ENCODE measurements at places on chromosomes 7 and 10.

DNA sequence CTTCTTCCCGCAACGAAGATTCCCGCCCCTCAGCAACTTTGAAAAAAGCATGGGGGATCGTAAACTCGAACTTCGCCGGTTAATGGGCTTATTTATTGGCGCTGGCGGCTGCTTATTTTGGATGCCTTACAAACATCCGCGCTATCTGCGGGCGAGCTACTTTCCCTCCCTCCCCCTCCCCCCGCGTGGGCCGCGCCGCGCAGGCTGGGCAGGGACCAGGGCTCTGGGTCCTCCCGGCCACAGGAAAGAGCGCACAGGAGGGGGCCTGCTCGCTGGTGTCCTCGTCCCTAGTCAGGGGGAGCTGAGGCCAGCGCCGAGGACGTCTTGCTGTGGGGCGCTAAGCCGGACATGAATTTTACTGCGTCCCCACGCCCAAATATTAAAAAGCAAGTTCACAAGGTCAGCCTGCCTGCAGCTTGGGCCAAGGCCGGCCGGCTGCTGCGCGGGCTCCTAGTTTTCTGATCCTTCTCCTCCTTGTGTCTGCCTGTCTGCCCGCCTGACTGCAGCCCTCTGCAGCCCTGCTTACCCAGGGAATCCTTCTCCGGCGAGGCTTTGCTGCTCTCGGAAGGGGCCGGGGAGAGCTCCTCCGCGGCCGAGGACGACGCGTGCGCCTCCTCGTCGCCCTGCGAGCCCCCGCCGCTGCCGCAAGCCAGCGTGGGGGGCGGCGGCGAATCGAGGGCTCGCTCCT, 1.2 kb downstream of the HOXA10 start:
- DNase-seq = no peak

GRCh38 chr10:75865413-75866299, 434.2 kb downstream of the LRMDA start:
- DNase-seq = no peak

DNA sequence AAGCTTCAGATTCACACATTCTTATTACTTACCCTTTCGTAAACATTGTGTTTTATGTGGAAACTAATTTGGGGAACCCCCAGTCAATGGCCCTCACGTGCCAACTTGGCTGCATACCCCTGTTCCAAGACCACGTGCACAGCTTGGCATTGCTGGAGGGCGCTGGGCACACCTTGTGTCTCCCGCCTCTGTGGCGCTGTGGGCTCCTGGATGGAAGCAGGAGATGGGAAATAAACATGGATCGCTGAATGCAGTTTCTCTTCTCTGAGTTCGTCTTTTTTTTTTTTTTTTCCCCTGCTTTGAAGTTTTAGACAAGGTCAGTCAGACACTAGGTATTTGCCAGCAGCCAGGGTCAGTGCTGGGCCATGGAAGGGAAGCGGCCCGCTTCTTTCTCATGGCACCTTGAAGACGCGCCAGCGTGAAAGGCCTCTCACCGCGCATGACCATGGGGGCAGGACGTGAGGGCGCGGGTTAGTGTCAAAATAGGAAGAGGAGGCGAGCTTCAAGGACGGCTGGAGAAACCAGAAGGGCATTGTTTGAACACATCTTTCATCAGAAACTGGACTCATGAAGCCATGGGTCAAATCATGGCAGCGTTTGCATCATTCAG, 27.3 kb downstream of the BNIP3 start:
- no peak for DNase-seq

DNA sequence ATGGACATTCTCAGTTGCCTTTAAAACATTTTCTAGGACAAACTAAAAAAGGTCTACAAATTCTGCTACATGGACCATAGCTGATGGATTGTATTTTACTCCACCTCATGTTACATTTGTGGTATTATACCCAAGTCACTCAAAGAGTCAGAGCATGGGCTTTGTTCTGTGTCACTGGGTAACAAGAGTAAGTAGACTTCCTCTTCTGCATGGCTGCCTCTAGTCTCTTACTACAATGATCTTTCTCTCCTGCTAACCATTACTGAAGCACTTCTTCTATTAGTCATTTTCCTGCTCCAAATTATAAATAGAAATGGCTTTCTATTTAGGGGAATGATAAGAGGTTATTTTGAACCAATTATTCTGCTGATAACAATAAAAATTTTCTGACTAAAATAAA, 727.4 kb upstream of the NRP1 start:
- DNase-seq = no peak

DNA sequence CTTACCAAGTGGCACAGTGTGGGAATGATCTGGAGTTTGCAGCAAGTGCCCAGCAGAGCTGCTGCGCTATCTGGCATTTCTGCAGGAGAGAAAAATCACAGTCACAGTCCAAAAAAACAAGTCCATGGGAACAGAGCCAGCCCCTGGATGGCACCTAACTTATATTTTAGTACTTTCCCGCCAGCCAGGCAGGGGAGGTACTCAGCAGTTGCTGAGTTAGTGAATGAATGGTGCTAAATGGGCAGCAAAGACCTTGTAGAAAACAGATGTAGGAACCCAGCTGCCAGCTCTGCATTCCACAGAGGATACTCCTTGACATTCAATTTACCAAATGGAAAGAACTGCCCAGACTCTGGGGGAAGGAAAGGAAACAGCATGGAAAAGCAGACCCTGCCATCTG, 54.5 kb downstream of the GSDME start:
- DNase-seq = no peak

DNA sequence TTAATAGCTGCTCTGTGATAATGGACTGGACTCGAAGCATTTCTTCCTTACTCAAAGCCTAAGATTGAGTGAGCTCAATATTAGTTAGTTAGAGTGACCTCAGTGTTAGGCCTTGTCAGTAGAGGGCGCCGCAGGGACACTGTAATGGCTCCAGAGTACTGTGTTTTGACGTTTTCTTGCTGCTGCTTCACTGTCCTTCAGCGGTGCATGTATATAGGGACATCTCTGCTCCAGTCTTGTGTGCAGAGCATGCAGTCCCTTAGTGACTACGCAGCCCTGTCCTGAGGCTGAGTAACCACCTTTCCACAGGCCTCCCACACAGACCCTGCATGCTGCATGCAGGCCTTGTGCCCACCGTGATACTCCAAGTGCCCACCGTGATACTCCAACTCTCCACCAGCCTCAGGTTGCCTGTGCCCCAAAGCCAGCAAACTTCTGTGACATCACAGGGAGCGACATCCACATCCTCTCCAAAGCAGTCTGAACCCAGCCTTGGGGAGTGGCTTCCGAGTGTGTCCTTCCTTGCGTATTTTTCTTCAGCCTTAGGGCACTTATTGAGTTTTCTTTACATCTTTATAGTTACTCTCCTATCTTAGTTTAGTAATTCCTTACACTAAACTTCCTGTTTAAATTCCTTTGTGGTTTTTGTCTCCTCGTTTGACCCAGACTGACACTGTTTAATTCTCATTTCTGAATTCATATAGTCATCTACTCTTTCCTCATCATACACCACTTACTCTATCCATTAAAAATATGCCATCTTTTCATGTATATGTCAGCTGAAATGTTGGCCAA, 118.2 kb downstream of the JAZF1 start:
- peak; percentile 21 for DNase-seq

GRCh38 chr10:6239213-6239991, 36.7 kb downstream of the PFKFB3 start:
- DNase-seq = no peak

DNA sequence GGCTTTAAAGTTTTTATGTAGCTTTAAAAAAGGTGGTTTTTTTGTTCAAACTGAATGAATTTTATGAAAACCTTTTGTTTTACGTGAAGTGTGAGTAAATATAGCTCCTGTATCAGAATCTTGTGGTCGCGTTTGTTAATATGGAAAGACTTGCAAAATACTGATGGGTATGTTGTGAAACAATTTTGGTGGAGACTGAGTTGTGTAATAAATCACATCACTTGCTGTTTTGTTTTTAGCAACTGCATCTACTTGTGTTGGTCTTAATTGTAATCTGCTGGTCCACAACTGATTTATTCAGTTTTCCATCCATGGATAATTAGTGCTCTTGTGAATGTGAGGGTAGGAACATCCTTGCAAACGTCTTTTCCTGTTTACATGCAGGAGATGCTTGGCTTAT, 10.5 kb downstream of the PLXDC2 start:
- no peak for DNase-seq

- DNase-seq = no peak
These were observed 86.2 kb downstream of the HIBADH start for GRCh38 chr7:27576360-27576944.

- no peak for DNase-seq
These were observed 79.9 kb upstream of the RHEB start for GRCh38 chr7:151599401-151600227.

- DNase-seq = no peak
These were observed 35.0 kb downstream of the LAMB4 start for GRCh38 chr7:108094933-108095710.

GRCh38 chr7:8285155-8285554, 23.2 kb upstream of the ICA1 start:
- no peak for DNase-seq

- DNase-seq = no peak
These were observed 3.9 kb downstream of the SGMS1 start for GRCh38 chr10:50619882-50620281.

DNA sequence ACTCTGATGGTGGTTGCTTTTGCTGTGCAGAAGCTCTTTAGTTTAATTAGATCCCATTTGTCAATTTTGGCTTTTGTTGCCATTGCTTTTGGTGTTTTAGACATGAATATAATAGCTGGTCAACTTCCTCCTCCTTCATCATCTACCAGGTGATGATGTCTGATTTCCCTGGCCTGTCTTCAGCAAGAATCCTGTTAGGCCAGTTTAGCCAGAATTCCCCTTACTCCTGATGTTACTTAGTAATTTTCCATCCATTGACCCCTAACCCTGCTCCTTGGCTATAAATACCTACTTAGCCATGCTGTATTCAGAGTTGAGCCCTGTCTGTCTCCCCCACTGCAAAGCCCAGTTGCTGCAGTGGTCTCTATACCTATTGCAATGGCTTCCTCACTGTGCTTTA, 91.4 kb downstream of the ZNF777 start:
- no peak for DNase-seq

DNA sequence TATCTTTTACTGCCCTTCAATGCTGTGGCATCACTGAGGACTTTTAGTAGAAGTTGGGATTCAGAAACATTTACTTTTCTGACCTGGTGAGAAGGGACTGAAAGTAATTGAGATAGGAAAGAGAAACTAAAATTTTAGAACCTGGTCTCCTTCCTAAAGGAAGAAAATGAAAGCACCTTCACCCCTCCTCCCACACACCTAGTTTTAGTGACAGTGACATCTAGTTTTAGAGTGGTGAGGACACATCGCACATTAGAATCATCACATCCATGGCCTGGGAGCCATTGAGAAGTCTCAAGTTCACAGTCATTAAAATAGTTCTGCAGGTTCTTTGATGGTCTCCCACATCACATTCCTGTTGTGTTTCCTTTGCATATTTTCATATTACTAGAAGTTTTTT, 16.1 kb downstream of the TAS2R41 start:
- DNase-seq = no peak

- no peak for DNase-seq
These were observed 15.6 kb upstream of the FXYD4 start for GRCh38 chr10:43355749-43356371.

DNA sequence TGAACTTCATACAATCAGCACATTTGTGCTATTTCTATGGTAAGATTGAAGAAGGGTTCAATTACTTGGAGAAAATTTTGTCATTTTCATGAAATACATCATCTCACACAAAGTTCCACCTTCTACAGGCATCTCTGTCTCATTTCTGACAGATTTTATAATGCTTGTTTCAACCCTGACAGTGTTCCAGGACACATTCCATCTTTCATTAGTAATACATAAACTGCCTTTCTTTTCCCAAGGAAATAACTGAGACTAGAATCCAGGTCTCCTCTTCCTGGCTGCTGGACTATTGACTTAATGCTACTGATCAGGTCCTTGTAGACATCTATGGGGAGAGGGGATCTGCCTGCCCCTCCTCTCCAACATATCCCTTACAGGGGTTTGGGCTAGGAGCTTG, 70.1 kb upstream of the PLPP4 start:
- DNase-seq = no peak

- DNase-seq = no peak
These were observed 140.7 kb upstream of the CALCR start for GRCh38 chr7:93715234-93715633.

- no peak for DNase-seq
These were observed 45.1 kb upstream of the SEPTIN7 start for GRCh38 chr7:35755711-35756110.

DNA sequence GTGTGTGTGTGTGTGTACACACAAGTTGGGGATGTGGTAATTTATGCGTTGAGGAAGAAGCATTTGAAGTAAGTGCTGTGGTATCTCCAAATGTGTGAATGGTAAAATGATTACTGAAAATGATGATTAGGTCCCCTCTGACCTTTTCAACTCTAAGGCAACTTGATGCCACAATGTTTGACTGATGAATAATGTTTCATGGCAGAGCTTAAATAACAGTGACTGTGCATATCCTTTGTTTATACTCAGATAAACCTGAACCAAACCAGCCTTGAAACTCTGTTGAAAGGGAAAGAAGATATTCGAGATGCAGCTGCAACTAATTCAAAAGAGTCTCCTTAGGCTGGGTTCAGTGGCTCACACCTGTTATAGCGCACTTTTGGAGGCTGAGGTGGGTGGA, 64.8 kb upstream of the YAE1 start:
- DNase-seq = no peak

GRCh38 chr7:32680259-32681173, 185.2 kb downstream of the AVL9 start:
- no peak for DNase-seq

DNA sequence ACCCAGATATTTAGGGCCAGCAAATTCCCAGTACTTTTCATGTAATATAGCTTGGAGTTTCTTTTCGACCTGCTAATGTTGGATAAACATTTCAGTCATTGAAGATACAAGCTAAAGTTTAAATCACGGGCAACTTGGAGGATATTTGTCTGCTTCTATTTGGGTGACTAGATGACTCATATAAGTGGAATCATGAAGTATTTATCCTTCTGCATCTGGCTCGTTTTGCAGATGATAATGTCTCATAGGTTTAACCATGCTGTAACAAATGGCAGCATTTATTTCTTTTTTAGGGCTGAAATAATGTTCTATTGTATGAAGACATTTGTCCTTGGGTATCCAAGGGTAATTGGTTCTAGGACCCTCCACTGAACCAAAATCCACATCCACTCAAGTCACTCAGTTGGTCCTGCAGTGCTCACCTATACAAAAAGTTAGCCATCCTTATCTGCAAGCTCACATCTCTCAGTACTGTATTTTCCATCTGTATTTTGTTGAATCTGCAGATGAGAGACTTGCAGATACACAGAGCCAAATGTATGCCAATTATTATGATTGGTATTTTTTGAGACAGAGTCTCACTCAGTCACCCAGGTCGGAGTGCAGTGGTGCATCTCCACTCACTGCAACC, 187.2 kb upstream of the CSTF2T start:
- no peak for DNase-seq

GRCh38 chr7:130961128-130961601, 227.2 kb upstream of the KLF14 start:
- peak; percentile 62 for DNase-seq

- DNase-seq = no peak
These were observed 275.2 kb downstream of the ACTR3B start for GRCh38 chr7:153034791-153035190.

All from CD4-positive, alpha-beta T cell (primary cell).